Memory B cell (primary cell): ENCODE measurements at places on chromosomes 4 and X.

- H3K27me3 ChIP-seq, result peaks cover 7% of the 10 kb centered on the region
- no peaks in the 10 kb centered on the region for H3K36me3 ChIP-seq
- peak overlapping the region; percentile 76 for H3K4me3 ChIP-seq
Observed at GRCh38 chr4:185128272-185129119, 14.6 kb upstream of the SLC25A4 start.

DNA sequence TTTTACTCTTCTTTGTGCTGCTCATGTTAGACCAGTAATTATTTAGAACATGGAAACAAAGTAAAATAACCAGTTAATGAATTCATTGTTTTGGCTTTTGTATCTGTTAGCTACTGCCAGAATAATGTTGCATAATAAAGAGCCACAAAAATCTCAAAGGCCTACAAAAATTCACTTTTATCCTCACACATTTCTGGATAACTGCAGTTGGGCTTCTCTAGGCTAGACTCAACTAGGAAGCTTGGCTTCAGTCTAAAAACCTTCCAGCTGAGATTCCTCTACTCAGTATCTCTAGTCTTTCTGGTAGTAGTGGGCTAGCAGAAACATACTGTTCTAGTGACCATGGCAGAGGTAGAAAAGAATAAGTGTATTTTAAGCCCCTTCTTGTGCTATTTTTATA is 73.0 kb downstream of the FAT4 start:
- DNase-seq, result no peak
- H3K4me1 ChIP-seq, result no peaks in the 10 kb centered on the region
- H3K36me3 ChIP-seq, result no peaks in the 10 kb centered on the region
- no peak overlapping the region for H3K4me3 ChIP-seq

GRCh38 chr4:82785611-82786400 is 12.8 kb downstream of the SCD5 start:
- no peak overlapping the region for H3K4me3 ChIP-seq
- H3K27ac ChIP-seq, result no peak overlapping the region
- H3K4me1 ChIP-seq, result no peaks in the 10 kb centered on the region
- H3K36me3 ChIP-seq, result no peaks in the 10 kb centered on the region
- no peak for DNase-seq
- H3K27me3 ChIP-seq, result peaks cover 14% of the 10 kb centered on the region

DNA sequence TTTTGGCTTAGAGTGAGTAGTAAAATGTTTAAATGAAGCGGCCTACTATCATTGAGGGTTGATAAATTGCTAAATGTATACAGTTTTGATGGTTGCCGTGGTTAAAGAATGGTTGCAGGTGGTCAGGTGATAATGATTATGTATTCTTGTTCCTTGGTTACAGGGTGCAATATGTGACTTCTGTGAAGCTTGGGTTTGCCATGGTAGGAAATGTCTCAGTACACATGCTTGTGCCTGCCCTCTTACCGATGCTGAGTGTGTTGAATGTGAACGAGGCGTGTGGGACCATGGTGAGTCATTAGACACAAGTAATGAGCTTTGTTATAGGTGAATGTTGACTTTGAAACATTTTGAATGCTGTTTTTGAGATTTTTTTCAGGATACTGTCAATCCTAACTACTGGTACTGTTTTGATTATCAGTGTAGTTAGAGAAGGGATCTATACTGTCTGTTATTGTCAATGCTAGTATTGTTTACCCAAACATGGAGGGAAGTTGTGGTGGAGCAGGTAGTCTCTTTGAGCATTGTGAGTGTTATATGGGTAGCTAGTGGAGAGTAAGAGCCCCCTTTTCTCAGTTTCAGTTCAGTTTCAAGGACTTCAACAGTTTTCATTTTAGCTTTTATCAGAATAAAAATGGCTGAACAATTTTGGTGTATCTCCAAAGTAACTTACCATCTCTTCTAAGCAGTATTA is 8.9 kb downstream of the ZNF330 start:
- H3K4me3 ChIP-seq, result no peak overlapping the region
- no peaks in the 10 kb centered on the region for H3K27me3 ChIP-seq
- peaks cover 38% of the 10 kb centered on the region for H3K36me3 ChIP-seq
- peaks cover 13% of the 10 kb centered on the region for H3K4me1 ChIP-seq
- no peak for DNase-seq

DNA sequence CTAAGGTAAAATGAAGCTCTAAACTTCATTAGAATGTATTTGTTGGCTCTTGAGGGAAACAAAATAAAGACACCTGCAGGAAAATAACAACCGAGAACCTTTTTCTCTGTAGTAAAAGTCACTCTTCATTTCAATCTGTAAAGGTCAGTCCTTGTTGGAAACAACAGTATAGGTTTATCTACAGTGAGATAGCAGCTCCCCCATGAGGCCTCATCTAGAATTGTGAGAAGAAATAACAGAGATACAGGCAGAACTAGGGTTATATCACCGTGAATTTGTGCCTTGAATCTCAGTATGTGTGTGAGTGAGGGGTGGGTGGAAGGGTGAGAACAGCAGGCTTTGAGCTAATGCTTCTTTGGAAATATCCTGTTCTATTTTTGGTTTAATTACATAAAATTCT is 107.8 kb upstream of the FMR1 start:
- no peak for DNase-seq
- no peaks in the 10 kb centered on the region for H3K4me1 ChIP-seq
- H3K27ac ChIP-seq, result no peak overlapping the region

DNA sequence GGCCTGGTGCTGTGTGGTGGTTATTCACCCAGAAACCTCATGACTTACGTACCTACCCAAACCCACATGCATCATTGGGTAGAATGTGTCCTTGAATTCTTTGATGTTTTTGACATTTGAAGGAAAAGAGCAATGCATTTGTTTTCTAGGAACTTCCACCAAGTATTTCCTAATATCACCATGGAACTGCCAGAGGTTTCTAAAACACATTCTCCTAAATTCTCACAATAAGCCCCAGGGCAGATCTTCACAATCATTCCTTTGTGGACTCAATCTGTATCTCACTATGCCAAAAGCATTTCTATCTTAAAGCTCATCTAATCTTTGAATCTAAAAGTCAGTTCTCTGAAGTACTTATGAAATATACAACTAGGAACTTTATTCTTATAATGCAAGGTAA is 8.3 kb upstream of the ODAM start:
- H3K4me3 ChIP-seq, result no peak overlapping the region
- H3K36me3 ChIP-seq, result no peaks in the 10 kb centered on the region
- DNase-seq, result no peak
- H3K4me1 ChIP-seq, result no peaks in the 10 kb centered on the region

GRCh38 chrX:13001961-13002671 is 27.2 kb downstream of the TMSB4X start:
- no peak for DNase-seq
- H3K36me3 ChIP-seq, result no peaks in the 10 kb centered on the region
- no peak overlapping the region for H3K27ac ChIP-seq

DNA sequence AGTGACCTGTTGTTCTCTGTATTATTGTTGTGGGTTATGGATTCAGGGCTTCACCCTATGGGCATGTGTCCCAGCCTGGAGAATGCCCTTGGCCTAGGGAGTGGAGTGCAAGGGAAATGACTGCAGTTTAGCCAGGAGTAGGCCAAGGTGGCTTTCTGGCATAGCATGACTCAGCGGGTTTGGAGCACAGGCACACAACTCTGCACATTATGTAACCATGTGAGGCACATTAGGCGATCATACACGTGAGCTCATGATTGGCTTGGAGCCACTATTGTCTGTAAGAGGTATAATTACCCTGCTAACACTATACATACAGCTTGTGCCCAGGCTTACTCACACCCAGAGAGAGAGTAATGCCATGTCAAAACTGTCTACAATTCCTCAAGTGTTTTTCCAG is 35.1 kb upstream of the TACR3 start:
- H3K4me3 ChIP-seq, result no peak overlapping the region
- no peaks in the 10 kb centered on the region for H3K36me3 ChIP-seq
- H3K4me1 ChIP-seq, result no peaks in the 10 kb centered on the region
- H3K27ac ChIP-seq, result no peak overlapping the region
- DNase-seq, result no peak

- peaks cover 3% of the 10 kb centered on the region for H3K27me3 ChIP-seq
- DNase-seq, result no peak
- no peak overlapping the region for H3K4me3 ChIP-seq
- peaks cover 2% of the 10 kb centered on the region for H3K4me1 ChIP-seq
Observed at GRCh38 chrX:109472939-109473735, 8.7 kb downstream of the GUCY2F start.

GRCh38 chr4:38930204-38930603 is 62.6 kb downstream of the FAM114A1 start:
- no peak overlapping the region for H3K4me3 ChIP-seq
- H3K36me3 ChIP-seq, result peaks cover 10% of the 10 kb centered on the region
- no peaks in the 10 kb centered on the region for H3K4me1 ChIP-seq
- no peak overlapping the region for H3K27ac ChIP-seq
- no peaks in the 10 kb centered on the region for H3K27me3 ChIP-seq
- no peak for DNase-seq

DNA sequence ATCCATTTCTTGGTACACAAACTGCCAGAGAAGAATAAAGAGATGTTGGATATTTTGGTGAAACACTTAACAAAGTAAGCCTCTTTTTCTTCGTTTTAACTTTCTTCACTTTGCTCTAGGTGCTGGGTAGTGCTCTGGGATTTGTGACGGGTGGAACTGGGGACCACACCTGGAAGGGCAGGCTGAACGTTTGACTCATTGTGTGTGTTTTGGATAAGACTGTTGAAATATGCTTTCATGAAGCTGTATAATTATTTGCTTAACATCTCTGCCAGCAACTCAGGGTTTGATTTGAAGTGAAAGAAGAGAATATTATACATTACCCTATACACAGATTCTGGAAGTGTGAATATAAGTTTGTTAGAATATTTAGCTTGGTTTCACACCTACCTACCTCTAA is 233.2 kb downstream of the ARHGAP10 start:
- H3K4me3 ChIP-seq, result no peak overlapping the region
- H3K36me3 ChIP-seq, result no peaks in the 10 kb centered on the region
- H3K27ac ChIP-seq, result no peak overlapping the region
- peaks cover 6% of the 10 kb centered on the region for H3K27me3 ChIP-seq
- no peak for DNase-seq
- no peaks in the 10 kb centered on the region for H3K4me1 ChIP-seq

DNA sequence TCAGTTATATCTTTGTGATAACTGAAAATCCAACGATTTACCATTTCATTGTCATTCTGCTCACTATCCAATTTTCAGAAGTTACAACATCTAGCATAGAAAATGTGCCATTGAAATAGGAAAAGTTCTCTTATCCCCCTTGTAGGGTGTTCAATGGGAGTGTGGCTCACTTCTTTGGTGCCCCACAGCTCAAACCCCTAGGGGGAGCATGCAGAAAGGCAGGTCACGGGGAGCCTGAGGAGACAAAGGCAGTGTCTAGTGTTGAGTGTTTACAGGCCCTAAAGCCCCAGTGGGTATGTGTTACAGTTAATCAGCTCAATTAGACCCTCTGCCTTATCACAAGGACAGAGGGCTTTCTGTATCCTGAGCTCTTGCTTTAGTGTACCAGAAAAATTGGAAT is 243.4 kb upstream of the GRID2 start:
- no peak overlapping the region for H3K27ac ChIP-seq
- no peak for DNase-seq
- H3K36me3 ChIP-seq, result no peaks in the 10 kb centered on the region
- no peaks in the 10 kb centered on the region for H3K4me1 ChIP-seq
- no peaks in the 10 kb centered on the region for H3K27me3 ChIP-seq
- H3K4me3 ChIP-seq, result no peak overlapping the region

DNA sequence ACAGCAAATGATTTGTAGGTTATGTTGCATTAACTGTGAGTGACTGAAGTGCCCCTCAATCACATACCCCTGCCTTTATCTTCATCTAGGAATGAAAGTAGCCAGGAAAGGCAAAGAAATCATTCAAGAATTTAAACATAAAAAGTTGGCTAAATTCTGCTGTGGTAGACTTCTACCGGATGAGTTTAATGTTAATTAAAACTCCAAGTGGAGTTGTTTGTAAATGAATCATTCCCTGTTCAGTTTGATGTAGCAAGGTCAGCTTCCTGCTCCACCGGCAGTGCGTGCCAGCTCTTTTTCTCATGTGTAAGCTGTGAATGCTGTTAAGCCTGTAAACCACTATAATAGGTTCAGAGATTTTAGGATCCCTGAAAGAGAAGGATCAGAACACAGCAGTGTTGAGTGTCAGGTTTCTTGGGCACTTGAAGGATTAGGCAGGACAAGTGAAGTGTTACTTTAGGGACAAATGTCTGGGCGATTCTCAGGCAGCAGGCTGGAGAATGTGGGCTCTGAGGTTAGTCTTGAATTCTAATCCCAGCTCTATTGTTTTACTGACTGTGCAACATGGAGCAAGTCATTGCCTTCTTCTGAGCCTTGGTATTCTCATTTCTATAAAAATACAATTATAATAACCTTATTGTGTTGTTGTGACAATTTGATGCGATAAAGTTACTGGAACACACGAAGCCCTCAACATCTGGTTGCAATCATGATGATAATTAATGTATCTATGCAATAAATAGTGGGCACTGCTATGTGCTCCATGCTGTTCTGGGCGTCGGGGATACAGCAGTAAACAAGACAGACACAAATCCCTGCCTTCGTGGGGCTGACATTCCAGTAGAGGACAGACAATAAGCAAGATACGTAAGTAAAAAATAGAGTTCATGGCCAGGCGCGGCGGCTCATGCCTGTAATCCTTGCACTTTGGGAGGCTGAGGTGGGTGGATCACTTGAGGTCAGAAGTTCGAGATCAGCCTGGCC is 112.0 kb downstream of the SHROOM3 start:
- no peak overlapping the region for H3K4me3 ChIP-seq
- peaks cover 18% of the 10 kb centered on the region for H3K27me3 ChIP-seq
- no peak overlapping the region for H3K27ac ChIP-seq
- H3K36me3 ChIP-seq, result no peaks in the 10 kb centered on the region
- no peak for DNase-seq

- H3K27me3 ChIP-seq, result no peaks in the 10 kb centered on the region
- no peak overlapping the region for H3K27ac ChIP-seq
Observed at GRCh38 chr4:67019686-67020437, 525.4 kb downstream of the CENPC start.

GRCh38 chr4:175927121-175927520 is 115.1 kb upstream of the GPM6A start:
- H3K27me3 ChIP-seq, result no peaks in the 10 kb centered on the region
- H3K27ac ChIP-seq, result no peak overlapping the region
- peaks cover 2% of the 10 kb centered on the region for H3K4me1 ChIP-seq
- H3K36me3 ChIP-seq, result no peaks in the 10 kb centered on the region

DNA sequence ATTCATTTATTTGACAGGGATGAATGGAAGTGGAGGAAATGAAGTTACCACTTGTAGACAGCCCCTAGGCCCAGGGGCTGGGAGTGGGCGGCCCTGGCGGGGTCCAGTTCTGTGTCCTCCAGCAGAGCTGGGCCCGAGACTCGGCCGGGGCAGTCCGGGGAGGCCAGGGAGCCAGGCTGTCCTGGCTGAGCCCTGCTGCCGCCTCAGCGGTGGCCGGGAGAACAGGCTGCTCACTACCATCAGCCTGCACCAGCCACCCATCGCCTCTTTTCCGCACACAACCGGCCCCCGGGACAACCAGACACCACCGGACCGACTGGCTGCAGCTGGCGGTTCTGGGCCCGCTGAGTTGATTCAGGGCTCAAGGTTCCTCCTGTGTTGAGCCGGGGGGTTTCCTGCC is 25.6 kb downstream of the CLDN34 start:
- DNase-seq, result no peak
- H3K4me3 ChIP-seq, result no peak overlapping the region
- H3K27me3 ChIP-seq, result no peaks in the 10 kb centered on the region
- H3K27ac ChIP-seq, result no peak overlapping the region
- no peaks in the 10 kb centered on the region for H3K36me3 ChIP-seq

- no peaks in the 10 kb centered on the region for H3K36me3 ChIP-seq
- H3K27ac ChIP-seq, result no peak overlapping the region
- no peak for DNase-seq
- H3K4me1 ChIP-seq, result no peaks in the 10 kb centered on the region
- no peak overlapping the region for H3K4me3 ChIP-seq
Observed at GRCh38 chrX:19513383-19513782, 1.9 kb downstream of the MAP3K15 start.
